ENCODE measurements at places on chromosomes 1 and 21.

GRCh38 chr1:77220687-77221463, 1.6 kb upstream of the PIGK start:
- DNase-seq = no peak

GRCh38 chr1:15962176-15962575, 13.7 kb downstream of the ZBTB17 start:
- no peak for DNase-seq

DNA sequence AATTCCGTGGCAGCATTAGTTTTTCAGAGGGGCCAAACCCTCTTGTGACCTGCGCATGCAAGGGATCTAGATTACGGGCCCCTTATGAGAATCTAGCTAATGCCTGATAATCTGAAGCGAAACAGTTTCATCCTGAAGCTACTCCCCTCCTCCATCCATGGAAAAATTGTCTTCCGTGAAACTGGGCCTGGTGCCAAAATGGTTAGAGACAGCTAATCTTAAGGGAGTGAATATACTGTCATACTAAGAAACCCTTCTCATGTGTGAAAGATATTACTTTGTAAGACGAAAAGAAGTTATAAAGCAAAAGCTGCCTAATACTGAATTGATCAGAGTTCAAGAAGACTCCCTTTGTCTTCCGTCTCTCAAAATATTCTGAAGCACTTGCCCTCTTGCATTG, 166.3 kb downstream of the DUSP10 start:
- DNase-seq = no peak

GRCh38 chr1:48294656-48295055, 72.1 kb downstream of the SLC5A9 start:
- DNase-seq = no peak

DNA sequence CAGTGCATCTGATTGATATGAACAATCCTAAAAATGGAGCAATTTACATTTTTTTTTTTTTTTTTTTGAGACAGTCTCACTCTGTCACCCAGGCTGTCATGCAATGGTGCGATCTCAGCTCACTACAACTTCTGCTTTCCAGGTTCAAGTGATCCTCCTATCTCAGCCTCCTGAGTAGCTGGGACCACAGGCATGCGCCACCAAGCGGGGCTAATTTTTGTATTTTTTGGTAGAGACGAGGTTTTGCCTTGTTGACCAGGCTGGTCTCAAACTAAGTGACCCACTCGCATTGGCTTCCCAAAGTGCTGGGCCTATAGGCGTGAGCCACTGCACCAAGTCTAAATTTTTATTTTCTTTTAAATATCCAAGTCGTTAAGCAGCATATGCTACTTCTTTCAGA, 109.0 kb downstream of the FAF1 start:
- no peak for DNase-seq

- no peak for DNase-seq
Measured at GRCh38 chr1:182556279-182556678, 32.8 kb downstream of the RNASEL start.

- DNase-seq = no peak
Measured at GRCh38 chr1:212981571-212982328, 31.4 kb downstream of the VASH2 start.

DNA sequence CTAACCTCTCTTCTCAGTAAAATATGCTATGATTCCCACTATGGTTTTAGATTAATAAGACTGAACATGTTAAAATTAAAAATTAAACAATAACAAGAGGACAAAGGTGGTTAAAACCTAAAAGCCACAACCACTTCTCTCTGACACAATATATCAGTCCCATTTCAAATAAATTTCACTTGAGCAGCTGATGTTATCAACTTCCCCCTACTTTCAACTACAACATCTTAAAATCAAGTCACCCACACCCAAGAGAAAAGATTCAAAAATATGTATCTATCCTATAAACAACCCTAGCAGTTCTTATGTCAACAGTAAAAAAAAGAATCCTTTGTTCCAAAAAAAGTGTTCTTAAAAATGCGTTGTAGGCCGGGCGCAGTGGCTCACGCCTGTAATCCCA, 7.5 kb downstream of the PUM1 start:
- no peak for DNase-seq

GRCh38 chr1:199780948-199781670, 246.4 kb upstream of the NR5A2 start:
- DNase-seq = no peak

GRCh38 chr1:102836991-102837390, 271.3 kb downstream of the COL11A1 start:
- DNase-seq = no peak

DNA sequence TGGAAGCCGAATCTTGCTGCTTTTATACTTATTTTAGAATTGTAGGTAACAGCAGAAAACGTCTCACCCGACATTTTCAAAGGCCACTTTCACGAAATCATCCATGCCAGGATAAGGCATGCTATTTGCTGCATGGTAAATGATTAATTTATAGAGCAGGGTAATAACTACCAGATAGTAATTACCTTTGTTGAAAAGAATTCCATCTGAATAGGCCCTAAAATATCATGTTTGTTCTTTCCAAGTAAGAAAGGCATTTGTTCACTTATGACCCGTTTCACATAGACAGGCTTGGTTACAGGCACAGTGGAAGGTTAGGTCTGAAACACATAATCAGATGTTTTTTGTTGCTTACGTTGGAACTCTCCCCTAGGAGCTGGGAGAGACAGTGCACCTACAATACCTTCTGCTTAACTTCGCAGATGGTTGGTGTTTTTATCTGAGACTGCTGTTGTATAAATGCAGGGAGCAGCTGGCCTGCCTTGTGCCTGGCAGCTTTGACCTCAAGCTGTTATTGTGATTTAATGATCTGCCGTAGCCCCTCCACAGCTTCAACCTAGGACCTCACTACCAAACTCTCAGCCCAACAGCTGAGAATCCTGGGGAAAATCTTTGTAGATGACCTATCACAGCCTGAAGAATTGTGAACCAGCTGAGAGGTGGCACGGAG, 1.6 kb downstream of the SLC44A3 start:
- no peak for DNase-seq

DNA sequence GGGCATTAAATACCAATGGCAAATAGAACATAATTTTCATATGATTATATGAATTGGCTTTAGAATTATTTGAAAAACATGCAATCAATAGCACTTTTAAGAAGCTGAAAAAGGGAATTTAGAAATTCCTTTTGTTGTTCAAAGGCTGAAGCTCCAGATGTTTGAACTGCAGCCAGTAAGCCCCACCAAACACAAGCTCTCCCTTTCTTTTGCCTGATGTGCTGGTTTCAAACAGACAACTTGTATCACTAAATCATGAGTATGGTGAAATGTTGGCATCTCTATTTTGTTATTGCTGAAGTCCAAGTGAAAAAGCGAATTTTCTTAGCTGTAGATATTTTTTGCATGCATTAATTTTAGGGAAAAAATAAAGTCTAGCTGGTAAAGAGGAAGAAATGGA, 27.5 kb upstream of the NCAM2 start:
- no peak for DNase-seq

GRCh38 chr1:109338091-109338490, 31.3 kb upstream of the MYBPHL start:
- no peak for DNase-seq

- no peak for DNase-seq
Measured at GRCh38 chr1:46747683-46748288, 28.9 kb upstream of the EFCAB14 start.

DNA sequence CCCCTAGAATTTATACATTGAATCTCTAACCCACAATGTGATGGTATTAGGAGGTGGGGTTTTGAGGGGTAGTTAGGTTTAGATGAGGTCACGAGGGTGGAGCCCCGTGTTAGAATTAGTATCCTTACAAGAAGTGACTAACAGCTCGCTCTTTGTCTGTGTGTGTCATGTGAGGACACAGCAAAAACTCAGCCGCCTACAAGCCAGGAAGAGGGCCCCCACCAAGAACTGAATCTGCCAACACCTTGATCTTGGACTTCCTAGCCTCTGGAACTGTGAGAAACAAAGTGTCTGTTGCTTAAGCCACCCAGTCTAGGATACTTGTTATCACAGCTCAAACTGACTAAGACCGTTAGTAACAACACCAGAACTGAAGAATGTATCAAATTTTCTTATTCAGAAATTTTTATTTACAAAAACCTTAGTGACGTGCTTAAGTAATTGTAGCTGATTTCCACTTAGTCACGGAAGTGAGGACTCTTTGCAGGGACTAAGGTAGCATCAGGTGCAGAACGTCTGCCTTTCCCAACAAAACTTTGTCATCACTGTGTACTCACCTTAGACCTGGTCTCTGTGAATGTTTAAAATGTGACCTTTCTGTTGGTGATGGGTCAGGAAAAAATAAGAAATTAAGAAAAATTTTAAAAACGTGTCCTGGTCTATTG, 24.5 kb upstream of the LRRC8C start:
- DNase-seq = peak; percentile 74

DNA sequence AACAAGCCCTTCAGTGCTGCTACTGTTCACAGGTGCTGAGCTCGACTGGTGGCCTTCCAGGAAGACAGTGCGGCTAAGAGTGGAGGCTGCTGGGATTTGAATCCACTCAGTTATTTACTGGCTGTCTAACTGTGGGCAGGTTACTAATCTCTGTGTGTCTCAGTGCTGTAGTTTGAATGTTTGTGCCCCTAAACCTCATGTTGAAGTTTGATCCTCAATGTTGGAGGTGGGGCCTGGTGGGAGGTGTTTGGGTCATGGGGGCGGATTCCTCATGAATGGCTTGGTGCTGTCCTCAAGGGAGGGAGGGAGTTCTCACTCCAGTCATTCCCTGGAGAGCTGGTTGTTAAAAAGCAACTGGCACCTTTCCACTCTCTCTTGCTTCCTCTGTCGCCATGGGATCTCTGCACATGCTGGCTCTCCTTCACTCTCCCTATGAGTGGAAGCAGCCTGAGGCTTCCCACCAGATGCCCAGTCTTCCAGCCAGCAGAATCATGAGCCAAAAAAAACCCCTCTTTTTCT, 334.8 kb downstream of the RPS6KC1 start:
- DNase-seq = no peak

- DNase-seq = no peak
Measured at GRCh38 chr21:28496517-28496916, 496.2 kb downstream of the LTN1 start.

- no peak for DNase-seq
Measured at GRCh38 chr1:19109545-19109944, 100.5 kb downstream of the UBR4 start.

DNA sequence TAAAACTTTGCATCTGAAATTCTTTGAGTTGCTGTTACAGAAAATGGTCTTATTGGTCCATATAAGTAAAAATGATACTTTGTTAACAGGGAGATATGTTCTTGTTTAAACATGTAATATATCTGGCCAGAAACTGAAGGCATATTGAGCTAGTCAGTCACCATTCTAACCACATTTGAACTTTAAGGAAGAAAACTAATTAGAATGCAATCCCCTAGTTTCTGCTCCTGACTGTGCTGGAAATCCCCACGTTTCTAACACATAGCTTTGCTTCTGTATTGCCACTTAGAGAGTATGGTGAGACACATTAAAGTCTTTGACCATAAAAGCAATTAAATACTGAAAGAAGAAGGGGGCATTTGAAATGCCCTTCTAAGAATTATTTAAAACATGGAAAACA, 32.1 kb upstream of the HIVEP3 start:
- DNase-seq = no peak

DNA sequence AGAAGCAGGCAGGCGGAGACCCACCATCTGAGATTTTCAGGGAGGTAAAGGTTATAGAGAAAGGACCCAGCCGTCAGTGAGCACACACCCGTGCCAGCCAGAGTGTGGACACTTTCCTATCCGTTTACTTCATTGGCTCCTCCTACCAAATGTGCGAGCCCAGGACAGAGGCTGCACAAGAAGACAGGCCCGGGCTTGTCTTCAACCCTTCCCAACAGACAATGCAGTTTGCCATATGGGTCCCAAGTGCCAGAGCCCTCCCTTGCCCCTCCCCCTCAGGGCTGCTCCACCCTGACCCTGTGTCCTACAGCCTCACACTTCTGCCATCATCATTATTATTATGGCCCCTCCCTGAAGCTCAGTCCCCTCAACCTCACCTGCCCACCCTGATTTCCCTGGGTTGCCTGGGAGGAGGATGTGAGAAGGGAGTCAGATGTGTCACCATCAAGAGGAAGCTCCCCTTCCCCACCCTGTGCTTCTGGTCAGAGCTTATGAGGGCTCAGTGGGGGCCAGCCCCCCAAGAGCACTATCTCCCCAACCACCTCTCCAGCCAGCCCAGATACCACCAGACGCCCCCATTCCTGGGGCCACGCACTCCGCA, 9.4 kb downstream of the LAPTM5 start:
- peak; percentile 48 for DNase-seq

GRCh38 chr21:15731243-15731613, 1.4 kb downstream of the USP25 start:
- DNase-seq = no peak

- DNase-seq = no peak
Measured at GRCh38 chr21:45381036-45381787, 23.8 kb upstream of the COL18A1 start.

DNA sequence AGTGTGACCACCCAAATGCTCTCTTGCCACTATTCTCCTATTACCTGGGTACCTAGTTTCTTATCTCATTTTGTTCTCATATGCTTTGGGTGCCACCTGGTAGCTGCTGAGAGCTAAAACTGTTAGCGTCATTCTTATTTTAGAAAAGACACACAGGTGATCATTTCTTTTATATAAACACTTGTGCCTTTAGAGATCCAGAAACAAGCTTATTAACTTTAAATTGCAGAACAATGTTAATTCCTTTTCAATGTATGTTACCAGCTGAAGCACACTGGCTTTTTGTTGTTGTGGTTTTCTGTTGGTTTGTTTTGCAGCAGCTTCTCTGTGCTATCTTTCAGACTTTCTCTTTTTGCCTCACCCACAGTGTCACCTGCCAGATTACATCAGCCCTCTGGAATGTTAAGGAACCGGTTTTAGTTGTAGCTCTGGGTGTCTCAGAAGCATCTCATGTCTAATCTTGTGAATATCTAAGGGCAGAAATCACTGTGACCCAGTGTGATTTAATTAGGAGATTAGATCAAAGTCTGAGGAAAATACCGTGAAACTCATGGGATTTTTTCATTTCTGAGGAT, 43.4 kb upstream of the SLC19A2 start:
- no peak for DNase-seq

DNA sequence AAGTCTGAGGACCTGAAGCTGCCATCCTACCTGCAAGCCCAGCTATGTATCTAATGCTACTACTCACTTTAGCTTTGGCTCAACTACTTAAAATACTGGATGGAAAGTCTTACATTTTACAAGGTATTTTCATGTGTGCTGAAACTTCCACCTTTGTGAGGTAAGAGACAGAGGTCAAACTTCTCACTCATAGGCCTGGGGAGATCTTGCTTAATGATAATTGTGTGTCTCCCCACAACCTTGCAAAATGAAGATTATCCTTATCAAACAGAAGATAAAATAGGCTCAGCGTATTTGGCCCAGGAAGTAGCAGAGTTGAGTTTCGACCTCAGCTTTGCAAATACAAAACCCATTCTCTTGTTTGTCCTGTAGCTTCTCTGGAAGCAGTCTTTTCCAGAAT, 63.7 kb downstream of the CENPF start:
- DNase-seq = no peak

All from activated T-cell treated with anti-CD3 and anti-CD28 coated beads, Interleukin-2, amount 50 U/mL, for 48 hours (primary cell).